ENCODE measurements at places on chromosomes 4 and X.
A peak's percentile ranks its signal among the peaks of the same experiment; 100 is the strongest.

GRCh38 chrX:21802054-21802670, 37.3 kb upstream of the MBTPS2 start:
- DNase-seq, result no peak

DNA sequence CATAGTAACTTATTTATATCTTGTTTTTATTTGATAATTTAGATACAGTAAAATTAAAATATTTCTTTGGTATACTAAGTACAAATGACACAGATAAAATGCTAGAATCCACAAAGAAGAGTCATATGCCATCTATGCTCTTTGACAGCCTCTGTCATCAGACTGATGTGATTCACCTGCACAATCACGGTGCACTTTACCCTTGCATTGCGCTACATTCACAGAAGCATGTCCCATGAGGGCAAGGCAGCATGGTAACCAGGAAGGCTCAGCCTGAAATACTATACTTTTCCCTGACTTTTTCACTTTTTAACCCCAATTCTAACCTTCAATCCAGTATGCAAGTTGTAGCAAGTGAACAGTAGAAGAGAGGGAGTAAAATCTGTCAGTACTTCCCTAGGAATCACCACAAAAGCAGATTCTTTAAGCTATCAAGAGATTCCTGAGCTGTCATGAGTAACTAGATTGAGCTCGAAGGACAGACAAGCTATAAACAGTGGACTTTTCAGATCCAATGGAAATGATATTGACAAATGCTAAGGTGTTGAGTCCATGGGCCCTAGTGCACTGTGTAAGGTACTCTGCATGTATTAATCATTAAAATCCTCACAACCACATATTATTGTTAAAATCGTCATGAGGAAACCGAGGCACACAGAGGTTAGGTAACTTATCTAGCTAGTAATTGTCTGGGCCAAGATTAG, 14.2 kb downstream of the SEC24D start:
- DNase-seq, result no peak

DNA sequence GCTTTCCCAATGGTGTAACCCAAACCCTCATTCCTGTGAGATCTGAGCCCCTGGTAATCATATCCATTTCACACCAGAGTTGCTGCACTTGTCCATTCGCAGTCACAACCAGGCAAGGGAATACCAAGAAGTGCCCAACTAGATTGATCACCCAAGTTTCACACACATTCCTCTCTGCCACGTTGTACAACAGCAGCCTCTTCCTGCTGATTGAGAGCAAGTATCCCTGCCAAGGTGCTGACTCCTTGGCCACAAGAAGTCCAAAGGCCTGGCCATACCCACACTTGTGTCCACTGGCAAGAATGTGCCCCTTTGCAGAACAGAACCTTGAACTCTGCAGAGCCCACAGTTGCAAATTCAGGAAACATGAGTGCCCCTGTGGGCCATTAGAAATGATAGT, 6.5 kb upstream of the ACOT9 start:
- DNase-seq, result no peak

- no peak for DNase-seq
Measured at GRCh38 chr4:84952004-84952403, 14.5 kb downstream of the WDFY3 start.

- DNase-seq, result no peak
Measured at GRCh38 chr4:89737888-89738287, 99.1 kb downstream of the SNCA start.

GRCh38 chrX:10931976-10932375, 179.2 kb upstream of the HCCS start:
- DNase-seq, result no peak

- DNase-seq, result peak; percentile 47
Measured at GRCh38 chr4:141636771-141637460, 533 bp downstream of the IL15 start.

GRCh38 chr4:1715002-1715758, 3.1 kb upstream of the SLBP start:
- DNase-seq, result no peak

DNA sequence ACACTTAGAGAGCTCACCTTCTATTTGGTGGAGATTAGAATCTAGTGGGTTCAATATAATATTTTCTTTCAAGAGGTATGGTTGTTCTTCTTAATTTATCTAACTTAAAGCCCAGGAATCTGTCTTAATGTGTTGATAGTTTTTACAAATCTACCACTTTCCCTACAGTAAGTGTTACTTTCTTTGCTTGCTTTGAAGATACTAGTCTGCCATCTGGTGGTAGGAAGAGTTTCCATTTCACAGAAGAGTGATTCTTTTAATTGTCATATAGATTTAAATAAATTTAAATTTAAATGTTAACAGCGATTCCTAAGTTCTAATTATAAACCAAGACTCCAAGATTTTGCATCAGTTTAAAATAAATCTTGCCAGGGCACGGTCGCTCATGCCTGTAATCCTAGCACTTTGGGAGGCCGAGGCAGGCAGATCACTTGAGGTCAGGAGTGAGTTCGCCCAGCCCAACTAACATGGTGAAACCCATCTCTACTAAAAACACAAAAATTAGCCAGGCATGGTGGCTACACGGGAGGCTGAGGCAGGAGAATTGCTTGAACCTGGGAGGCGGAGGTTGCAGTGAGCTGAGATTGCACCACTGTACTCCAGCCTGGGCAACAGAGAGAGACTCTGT, 43.5 kb downstream of the NUDT9 start:
- no peak for DNase-seq

DNA sequence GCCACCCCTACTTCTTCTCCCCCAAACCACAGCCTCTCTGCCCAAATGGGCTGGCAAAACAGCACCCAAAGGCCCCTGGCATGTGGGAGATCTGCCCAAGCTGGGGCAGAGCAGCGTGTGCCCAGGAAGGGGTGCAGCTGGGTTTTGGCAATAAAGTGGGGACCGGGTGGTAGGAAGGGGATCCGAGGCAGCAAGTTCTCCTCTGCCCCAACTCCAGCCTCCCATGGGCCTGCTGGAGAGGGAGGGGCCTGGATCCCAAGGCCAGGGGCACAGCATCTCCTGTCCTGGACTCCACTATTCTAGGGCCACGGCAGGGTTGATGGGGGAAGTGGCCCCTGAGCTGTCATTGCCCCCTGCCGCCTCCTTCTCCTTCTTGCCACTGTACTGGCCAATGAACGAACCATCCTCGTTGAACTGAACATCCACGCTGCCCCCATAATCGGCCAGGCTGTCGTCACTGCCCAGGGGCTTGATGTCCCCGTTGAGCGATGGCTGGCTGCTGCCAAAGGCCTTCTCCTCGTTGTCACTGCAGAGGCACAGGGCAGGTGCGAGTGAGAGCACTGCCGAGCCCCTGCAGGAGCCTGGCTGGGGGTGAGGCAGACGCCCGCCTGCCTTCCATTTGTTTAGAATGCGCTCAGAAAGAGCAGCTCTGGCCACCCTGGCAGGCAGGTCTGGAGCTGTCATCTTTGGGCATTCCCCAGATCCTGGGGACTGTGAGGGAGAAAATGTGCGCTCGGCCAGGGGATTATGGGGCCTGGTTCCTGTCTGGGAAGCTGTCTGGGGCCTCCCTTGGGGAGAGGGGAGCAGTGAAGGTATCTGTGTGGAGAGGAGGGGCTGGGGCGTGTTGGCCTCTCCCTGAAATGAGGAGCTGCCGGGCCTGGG, 23.4 kb downstream of the L1CAM start:
- no peak for DNase-seq

GRCh38 chr4:150108691-150109090, 30.4 kb downstream of the DCLK2 start:
- DNase-seq, result no peak

- no peak for DNase-seq
Measured at GRCh38 chr4:95529946-95530345, 18.8 kb downstream of the UNC5C start.

GRCh38 chrX:16946971-16947562, 609 bp downstream of the REPS2 start:
- peak; percentile 23 for DNase-seq

DNA sequence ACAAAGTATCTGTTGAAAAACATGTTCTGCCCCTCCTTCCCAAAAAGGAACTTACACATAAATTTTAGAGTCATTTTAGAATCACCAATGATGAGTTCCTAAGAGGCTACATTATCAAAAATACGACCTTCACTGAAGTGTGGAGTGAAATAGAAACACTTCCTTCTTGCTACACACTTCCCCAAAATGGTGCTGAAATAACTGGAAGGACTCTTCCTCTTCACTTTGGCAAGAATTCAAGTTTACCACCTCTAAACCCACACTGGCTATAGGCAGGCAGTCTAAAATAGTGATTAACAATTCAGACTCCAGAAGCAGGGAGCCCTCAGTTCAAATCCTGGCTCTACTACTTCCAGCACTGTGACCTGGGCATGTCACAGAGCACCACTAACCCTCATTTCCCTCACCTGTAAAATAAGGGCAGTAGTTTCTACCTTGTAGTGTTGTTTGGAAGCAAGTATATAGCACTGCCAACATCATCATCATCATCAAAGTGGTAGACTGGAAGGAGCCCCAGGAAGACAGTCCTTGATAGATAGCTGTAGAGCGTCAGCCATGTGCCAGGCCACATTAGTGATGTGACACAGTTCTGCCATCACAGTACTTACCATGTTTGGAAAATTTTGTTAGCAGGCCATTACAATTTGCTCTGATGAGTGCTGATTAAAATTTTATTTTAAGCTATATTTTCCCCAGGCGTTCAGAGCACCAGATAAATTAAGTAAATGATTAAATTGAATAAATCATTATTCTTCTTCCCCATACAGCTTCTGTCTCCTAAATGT, 103.3 kb downstream of the PARM1 start:
- DNase-seq, result no peak

GRCh38 chrX:120517936-120518335, 42.8 kb downstream of the CUL4B start:
- DNase-seq, result no peak

DNA sequence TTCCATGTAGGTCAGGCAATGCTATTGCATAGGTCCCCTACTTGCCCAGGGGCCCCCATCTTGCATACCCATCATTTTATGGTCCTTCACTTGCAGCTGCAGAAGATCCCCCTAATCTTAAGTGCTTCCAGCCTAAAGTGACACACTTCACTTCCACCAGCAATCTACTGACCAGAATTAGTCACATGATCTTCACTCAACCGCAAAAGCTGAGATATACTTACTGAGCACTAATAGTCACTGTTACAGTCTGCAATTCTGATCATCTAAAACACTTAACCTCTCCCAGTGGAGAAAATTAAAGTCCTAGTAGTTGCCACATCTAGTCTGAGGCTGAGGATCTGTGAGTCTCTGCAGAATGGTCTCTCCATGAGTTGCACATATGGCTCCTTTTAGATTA, 82.1 kb downstream of the AREG start:
- no peak for DNase-seq

- DNase-seq, result no peak
Measured at GRCh38 chr4:170672381-170672965, 582.7 kb upstream of the AADAT start.

DNA sequence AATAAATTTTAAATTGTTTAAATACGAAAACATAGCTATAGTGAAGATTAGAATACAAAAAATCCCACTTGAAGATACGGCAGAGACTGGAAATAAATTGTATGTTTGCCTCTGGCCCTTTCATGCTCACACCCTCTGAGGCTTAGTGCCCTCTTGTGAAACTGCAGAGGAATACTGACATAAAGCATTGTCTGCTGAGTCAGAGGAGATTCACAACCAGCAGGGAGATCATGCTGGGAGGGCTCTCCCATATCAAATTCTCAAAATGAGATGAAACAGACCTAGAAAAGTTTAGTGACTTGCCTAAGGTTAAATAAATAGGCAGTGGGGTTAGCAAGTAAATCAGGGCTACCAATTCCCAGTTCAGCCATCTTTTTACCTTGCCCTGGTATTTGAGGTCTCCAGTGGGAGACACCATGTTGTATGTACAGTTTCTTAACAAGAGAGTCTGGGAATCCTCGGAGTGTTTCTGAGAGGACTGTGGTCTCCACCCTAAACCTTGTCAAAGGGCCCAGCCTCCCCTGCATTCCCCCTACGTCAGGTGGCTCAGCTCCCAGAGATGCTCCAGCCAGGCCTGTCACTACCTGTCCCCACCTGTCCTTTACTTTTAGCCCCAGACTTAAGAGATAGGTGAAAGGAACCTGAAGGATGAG, 581.4 kb upstream of the DIPK2B start:
- no peak for DNase-seq

- DNase-seq, result peak; percentile 40
Measured at GRCh38 chr4:185304944-185305690, 90.6 kb downstream of the LRP2BP start.

- DNase-seq, result no peak
Measured at GRCh38 chr4:36163198-36163597, 81.1 kb downstream of the ARAP2 start.

DNA sequence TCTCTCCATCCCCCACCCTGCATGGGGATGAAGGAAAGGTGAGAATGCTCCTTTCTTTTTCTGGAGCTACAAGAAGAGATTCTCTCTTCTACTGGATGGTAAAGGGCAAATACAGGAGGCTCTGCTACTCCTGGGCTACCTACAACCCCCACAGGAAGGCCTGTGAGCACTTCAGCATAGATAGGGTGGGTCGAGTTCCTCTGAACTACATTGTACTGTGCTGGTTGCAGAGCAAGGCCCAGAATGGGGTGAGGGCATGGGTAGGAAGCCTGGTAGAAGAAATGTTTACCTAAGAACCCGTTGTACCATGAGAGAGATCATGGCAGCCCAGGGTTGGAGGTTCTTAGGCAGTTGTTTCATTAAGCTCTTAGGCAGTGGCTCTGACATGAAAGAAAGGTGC, 510.4 kb downstream of the MID1IP1 start:
- DNase-seq, result no peak

GRCh38 chr4:2604614-2605013, 68.2 kb downstream of the FAM193A start:
- DNase-seq, result no peak

- no peak for DNase-seq
Measured at GRCh38 chr4:16496501-16496900, 270.2 kb upstream of the TAPT1 start.

GRCh38 chr4:23937173-23937572, 47.3 kb upstream of the PPARGC1A start:
- no peak for DNase-seq

- peak; percentile 19 for DNase-seq
Measured at GRCh38 chrX:45710081-45710801, 509.6 kb upstream of the DIPK2B start.

GRCh38 chrX:39477762-39478120, 620.0 kb downstream of the BCOR start:
- no peak for DNase-seq

- no peak for DNase-seq
Measured at GRCh38 chr4:109872065-109872464, 24.2 kb downstream of the LRIT3 start.

GRCh38 chrX:97290199-97290598, 406.5 kb downstream of the RPA4 start:
- no peak for DNase-seq

- DNase-seq, result no peak
Measured at GRCh38 chrX:5746231-5746630, 482.4 kb downstream of the NLGN4X start.
